ENCODE measurements at places on chromosomes 5 and 9.

DNA sequence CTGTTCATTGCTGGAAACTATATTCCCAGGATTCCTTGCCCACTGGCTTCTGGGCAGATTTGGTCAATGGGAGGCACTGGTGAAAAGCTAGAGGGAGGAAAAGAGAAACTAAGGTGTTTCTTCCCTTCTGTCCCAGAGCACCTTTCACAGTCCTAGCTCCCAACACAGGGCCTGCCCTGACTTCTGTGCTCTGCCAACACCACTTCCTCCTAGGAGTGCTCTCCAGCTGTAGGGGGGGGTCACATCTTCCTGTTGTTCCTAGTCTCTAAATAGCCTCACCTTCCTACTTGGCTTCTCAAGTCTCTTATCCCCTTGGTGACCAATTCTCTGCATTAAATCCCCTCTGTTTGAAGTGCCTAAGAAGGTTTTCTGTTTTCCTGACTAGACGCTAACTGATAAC lies 115.4 kb downstream of the ADRB2 start:
- DNase-seq, result no peak

DNA sequence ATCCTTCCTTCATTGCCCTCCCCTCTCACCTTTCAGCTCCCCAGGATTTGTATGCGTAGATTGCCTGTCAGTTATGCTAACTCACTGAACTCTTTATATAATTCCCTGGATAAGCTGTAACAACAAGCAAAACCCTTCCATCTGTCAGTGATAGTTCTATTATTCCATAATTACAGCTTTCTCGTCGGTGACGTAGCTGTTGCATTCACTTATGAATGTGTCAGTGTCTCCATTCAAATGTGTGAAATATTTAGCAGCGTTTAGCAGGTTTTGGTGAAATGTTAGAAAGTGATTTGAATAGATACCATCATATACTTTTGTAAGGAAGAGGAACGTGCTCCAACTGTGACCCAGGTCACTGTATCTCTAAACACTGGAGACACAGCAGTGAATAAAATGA lies 45.2 kb downstream of the PIP5K1B start:
- no peak for DNase-seq

GRCh38 chr9:28264368-28264767 lies 691.1 kb upstream of the C9orf72 start:
- no peak for DNase-seq

DNA sequence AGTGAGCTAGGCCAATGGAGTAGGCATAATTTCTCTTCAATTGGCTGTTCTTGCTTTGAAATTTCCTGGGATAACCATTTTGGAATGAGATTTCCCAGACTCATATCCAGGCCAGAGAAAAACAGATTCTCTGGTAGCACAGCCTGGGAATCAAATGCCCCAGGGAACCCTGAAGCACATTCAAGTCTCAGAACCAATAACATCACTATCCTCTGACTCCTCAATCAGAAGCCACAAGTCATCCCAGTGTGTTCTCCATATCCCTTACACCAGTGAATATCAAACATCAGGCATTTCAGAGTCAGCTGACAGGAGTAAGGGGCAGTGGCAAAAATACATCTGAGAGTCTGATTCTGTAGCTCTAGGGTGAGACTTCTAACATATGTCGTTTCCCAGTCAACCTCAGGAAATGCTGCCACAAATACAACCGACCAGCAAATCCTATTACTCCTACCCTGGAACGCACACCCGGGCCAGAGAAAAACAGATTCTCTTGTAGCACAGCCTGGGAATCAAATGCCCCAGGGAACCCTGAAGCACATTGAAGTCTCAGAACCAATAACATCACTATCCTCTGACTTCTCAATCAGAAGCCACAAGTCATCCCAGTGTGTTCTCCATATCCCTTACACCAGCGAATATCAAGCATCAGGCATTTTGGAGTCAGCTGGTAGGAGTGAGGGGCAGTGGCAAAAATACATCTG lies 537.7 kb upstream of the NMUR2 start:
- no peak for DNase-seq

DNA sequence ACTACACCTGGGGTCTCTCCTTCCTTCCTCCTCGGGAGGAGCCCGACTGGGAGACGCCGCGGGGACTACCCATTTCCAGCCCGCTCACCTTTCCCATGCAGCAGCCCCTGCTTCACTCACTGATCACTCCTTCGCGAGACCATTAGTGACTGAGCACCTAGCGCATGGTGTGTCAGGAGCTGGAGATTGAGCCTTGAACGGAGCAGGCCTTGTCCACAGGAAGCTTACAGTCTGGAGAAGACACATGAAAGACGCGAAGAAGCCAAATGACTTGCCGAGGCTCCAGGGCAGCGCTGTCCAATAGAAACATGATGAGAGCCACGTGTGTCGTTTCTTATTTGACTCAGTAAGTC lies 283 bp upstream of the CFAP90 start:
- no peak for DNase-seq

- DNase-seq, result no peak
Measured at GRCh38 chr5:139698490-139699146, 50.5 kb downstream of the CXXC5 start.

GRCh38 chr5:60649288-60649917 lies 50.6 kb downstream of the DEPDC1B start:
- peak; percentile 8 for DNase-seq

DNA sequence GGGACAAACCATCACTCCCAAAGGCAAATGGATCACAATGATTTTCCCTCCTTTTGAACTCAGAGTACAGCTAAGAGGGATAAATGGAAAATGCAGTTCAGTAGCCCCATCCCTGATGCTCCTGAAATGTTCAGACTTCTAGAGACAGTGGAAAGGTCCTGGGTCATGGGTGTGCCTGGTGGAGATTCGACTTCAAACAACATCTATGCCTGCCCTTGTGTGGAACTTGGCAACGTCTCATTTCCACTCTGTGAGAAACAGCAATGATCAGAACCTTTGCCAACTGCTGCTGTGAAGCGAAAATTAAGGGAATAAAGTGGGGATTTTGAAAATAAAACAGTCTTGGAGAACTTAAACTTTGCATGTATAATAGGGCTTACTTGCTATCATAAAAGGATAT lies 778.1 kb downstream of the SEMA5A start:
- no peak for DNase-seq

GRCh38 chr9:4574657-4575243 lies 84.5 kb downstream of the SLC1A1 start:
- DNase-seq, result peak; percentile 6

DNA sequence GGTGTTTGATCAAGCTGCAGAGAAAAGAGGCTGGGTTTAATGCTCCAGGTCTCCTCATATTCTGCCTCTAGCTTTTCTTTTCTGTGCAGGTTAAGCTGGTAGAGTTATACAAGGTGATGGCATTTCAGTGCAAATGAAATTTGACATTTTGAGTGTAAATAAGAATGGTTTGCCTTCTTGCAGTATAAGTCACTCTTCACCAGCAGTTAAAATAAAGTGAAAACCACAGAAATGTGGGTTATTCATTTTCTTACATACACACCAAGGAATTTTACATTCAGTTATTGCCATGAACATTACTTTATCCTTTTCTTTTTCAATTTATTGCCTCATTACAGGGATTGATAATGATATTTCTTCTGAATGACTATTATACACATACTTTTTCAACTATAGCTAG lies 337.5 kb upstream of the PCSK5 start:
- DNase-seq, result no peak

DNA sequence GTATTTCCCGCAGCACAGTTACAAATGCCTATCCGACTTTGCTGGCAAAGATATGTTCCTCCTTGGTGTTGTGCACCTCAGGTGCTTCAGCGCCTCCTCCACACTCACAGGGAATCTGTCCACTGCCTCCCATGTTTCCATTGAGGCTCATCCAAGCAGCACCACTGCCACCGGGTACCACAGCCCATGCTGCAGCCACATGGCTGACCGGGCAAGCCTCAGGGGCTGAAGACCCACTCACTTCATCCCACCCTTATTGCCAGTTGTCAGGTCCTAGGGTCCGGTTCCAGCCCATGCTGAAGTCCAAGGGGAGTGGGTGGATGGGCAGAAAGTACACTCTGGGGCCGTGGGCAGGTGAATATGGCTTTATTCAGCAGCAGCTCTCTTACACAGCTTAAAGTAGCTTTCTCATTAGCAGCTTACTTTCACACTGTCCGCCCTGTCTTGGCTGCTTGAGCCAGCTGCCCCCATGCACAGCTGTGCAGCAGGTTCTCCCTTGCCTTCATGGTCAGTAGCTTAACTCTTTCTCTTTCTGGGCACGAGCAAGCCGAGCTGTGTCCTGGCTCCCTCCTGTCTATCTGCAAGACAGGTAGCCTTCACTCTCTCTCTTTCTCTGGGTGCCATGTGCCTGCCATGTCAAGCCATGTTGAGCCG lies 1052.3 kb downstream of the PTPRD start:
- DNase-seq, result no peak

GRCh38 chr9:134404376-134405358 lies 78.4 kb downstream of the RXRA start:
- DNase-seq, result no peak

DNA sequence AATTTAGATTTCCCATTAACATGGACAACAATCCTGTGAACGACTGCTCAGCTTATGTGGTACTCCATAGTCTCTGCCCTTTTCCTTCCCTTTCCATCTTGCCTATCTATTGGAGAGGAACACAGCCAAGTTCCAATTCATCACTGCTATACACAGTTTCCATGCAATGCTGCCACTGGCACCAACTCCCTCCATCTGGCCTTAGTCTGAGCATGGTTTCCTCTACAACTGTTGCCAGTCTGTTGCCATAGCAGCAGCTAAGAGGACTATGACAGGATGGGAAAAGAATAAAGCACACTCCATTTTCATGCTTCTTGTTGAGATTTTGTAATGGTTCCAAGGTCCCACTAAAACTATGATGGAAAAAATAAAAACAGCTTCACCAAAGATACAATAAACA lies 189.0 kb downstream of the HCN1 start:
- DNase-seq, result no peak

GRCh38 chr5:8185852-8186251 lies 316.9 kb downstream of the MTRR start:
- DNase-seq, result no peak

- DNase-seq, result no peak
Measured at GRCh38 chr9:93852728-93853127, 102.4 kb downstream of the BARX1 start.

DNA sequence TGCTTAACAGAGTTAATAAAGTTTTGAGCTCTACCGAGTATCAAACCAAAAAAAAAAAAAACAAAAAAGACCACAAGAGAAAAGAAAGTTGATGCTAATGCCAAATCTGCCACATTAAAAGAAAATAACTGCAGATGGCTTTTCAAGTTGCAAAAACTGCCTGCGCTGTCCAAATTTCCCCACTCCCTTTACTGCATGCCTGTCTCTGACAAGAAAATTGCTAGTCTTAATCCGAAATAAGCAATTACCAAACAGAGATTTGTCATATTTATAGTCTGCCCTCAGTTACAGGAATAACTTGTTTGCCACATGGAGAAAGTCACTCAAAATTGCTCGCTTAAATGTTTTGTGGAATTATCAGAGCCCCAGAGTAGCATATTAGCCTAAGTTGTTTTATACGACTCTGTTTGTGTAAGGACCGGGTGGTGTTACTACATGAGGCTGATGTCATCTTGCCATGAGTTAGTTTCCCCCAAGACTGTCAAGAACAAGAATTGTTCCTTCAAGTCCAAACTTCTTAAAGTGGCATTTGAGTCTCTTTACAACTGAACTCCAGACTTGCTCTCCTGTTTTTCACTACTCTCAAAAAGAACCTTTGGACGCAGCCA lies 160.9 kb downstream of the CEP120 start:
- no peak for DNase-seq

- no peak for DNase-seq
Measured at GRCh38 chr9:82223442-82223841, 234.9 kb downstream of the SPATA31D1 start.

DNA sequence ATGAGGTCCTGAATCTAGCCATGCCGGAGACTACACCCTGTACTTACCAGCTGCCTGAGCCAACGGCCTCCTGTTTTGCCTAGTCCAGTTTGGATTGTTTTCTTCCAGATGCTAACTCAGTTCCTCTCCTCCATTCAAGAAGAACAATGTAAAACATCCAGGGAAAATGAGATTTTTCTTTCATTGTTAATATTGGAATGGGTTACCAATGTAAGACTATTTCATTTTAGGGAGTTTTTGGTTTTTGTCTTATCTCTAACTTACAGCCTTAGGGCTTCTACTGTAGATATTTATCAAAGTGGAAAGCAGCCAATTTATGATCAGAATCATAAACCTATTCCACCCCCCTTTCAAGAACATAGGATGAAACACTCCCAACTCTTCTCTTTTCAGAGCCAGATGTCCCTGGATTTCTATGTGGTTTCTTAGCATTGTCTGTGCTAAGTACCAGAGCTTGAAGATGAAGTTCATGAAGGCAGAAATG lies 3.5 kb upstream of the VDAC1 start:
- DNase-seq, result no peak

- no peak for DNase-seq
Measured at GRCh38 chr5:3181671-3182070, 414.0 kb upstream of the IRX1 start.

DNA sequence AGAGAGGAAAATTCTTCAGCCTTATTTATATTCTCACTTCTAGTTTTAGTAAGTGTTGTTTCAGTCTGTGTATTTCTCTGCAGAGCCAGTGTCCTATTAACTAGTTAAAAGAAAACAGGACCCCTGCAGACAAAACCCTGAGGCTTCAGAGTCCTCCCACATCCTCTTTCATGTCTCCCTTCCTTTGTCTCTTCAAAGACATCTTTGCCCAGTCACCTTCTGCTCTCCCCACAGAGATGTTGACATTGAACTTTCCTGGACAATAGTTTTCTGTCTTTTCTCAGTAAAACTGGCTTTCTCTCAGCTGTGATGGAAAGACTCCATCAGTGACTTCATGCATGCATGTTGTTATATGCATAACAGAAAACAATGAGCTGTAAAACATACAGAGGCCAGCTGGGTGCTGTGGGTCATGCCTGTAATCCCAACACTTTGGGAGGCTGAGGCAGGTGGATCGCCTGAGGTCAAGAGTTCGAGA lies 20.2 kb downstream of the GRAMD2B start:
- no peak for DNase-seq

DNA sequence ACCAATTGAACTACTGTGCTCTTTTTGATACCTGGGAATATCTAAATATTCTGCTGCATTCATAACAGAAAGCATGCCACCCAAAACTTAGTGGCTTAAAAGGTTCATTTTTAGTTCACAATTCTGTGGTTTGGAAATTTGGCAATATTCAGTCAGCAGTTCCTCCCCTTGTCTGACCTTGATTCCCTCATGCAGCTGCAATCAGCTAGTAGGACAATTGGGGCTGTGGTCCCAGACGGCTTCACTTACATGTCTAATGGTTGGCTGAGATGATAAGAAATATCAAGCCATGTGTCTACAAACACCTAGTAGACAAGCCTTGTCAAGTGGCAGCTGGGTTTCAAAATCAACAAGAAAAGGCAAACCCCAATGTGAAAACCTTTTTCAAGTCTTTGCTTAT lies 51.3 kb downstream of the ANXA1 start:
- peak; percentile 50 for DNase-seq
